Activated CD8-positive, alpha-beta memory T cell treated with anti-CD3 and anti-CD28 coated beads for 4 hours (primary cell): ENCODE measurements at places on chromosomes 4 and X.

GRCh38 chrX:104130808-104131207, 18.5 kb downstream of the ZCCHC18 start:
- no peak for DNase-seq

DNA sequence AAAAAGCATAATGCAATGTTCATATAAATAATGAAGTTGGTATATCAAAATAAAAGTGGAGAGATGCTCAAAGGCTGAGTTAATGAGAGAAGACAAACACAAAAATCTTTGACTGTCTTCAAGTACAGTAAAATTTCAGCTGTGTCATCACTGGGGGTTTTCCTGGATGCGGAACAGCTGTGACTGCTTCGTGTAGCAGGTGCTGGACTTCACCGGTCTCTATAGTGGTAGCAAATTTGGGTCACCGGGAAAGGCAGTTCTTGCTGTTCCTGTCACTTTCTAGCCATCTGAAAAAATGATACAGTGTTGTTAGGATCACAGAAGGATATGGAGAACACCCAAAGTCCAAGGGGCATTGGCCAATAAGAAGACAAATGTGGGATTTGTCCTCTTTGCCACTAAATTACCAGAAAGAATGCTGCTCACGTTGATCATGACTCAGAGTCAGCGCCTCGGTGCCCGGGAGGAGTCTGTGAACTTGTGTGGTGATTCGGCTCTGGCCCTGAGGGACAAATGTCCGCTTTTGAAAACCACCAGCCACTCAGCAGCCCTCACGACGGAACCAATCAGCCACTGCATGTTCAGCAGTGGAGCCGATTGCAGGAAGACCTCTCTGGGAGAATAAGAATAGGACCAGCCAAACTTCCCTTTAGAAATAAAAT, 230.1 kb upstream of the FAT1 start:
- no peak for DNase-seq

GRCh38 chr4:8675383-8675782, 82.8 kb downstream of the CPZ start:
- no peak for DNase-seq

DNA sequence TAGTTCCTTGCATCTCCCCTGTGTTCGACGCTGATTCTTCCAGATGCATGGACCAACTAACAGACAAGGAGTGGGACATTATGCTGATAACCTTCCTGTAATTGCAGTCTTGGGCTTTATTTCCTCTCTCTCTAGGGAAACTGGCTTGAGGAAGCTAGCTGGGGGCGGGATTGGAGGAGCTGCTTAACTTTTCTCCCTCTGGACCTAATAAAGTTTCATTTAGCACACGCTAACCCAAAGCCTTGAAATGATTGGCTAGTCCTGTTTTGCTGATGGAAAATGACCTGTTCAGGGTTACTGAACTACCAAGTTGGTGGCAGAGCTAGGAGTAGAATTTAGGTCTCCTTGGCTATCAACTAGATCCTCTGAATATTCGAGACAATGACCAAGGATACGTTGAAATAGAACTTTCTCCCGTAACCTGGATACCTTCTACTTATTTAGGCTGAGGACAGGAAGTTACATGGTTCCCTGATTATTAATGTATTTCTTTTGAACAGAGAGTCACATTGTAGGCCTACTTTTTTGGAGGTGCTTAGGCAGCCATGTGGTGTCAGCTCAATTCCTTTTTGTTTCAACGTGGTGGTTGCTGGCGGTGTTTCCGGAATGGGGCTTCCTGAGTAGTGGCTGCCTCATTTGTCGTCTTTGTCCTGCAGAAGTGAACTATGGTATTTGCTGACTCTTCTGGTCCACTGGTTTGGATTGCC, 2.0 kb downstream of the PGK1 start:
- no peak for DNase-seq

- DNase-seq: no peak
These were observed 89.5 kb downstream of the JAKMIP1 start for GRCh38 chr4:6110681-6111353.

DNA sequence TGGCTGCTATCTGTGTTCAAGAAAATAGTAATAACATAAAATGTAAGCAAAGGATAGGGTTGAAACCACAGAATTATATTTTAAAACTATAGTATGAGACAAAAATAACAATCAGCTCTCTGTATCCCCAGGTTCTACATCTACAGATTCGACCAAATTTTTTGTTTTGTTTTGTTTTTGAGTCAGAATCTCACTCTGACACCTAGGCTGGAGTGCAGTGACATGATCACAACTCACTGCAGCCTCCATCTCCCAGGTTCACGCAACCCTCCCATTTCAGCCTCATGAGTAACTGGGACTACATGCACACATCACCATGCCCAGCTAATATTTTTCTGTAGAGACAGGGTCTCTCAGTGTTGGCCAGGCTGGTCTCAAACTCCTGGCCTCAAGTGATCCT, 113.2 kb downstream of the MAB21L2 start:
- DNase-seq: no peak

- DNase-seq: no peak
These were observed 102.4 kb upstream of the PLAC1 start for GRCh38 chrX:134760650-134761049.

DNA sequence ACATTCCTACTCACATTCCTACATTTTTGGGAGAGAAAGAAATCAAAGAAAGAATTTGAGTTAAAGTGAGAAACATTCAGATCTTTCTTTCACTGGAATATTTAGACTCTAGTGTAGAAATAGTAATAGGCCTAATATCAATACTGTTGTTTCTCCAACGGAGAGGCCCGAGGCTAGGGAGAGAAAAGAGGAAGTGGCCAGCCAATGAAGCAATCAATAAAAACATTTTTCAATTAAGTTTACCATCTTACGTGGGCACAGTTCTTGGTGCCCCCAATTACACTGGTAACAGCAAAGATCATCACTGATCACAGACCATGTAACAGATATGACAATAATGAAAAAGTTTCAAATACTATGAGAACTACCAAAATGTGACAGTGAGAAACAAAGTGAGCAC, 281.4 kb downstream of the GPM6A start:
- no peak for DNase-seq

GRCh38 chr4:105179539-105180401, 33.1 kb downstream of the TET2 start:
- DNase-seq: no peak

GRCh38 chrX:95346856-95347255, 1337.8 kb upstream of the DIAPH2 start:
- DNase-seq: no peak

GRCh38 chr4:6333301-6334202, 63.9 kb downstream of the WFS1 start:
- DNase-seq: no peak

GRCh38 chrX:96433409-96434077, 251.1 kb upstream of the DIAPH2 start:
- no peak for DNase-seq

GRCh38 chr4:142091085-142091513, 454.7 kb downstream of the IL15 start:
- DNase-seq: no peak

DNA sequence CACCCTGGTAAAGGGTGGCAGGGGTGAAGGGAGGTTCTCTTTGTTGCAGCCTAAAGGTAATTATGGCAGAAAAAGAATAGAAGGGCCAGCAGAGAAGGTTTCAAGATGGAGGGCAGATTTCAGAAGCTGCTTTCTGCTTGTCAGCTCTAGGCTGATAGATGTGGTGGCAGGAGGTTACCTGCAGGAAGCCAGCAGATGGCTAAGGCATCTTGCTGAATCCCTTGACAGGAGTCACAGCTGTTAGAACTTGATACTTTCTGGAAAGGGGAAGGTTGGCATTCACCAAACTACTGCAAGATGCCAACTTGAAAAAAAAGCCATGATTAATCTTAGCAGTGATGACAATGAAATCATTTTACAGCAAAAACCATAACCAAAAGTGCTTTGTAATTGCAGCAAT, 69.5 kb upstream of the CBLL2 start:
- no peak for DNase-seq

- DNase-seq: no peak
These were observed 28.3 kb downstream of the PRMT9 start for GRCh38 chr4:147655639-147656038.

GRCh38 chrX:68299898-68300297, 133.4 kb downstream of the OPHN1 start:
- DNase-seq: no peak

DNA sequence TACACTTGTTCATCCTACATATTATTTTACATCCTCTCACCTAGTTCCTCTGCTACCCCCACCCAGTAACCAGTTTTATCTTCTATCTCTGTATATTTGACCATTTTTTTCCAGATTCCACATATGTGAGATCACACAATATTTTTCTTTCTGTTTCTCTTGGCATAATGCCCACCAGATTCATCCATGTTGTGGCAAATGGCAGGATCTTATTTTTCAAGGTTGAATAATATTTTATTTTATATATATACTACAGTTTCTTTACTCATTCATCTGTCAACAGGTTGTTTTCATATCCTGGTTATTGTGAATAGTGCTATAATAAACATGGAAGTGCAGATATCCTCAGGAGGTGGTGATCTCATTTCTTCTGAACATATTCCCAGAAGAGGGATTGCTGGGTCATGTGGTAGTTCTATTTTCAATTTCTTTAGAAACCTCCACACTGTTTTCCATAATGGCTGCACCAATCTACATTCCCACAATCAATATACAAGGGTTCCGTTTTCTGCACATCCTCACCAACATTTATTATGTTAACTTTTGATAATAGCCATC, 48.2 kb downstream of the THAP9 start:
- DNase-seq: no peak

DNA sequence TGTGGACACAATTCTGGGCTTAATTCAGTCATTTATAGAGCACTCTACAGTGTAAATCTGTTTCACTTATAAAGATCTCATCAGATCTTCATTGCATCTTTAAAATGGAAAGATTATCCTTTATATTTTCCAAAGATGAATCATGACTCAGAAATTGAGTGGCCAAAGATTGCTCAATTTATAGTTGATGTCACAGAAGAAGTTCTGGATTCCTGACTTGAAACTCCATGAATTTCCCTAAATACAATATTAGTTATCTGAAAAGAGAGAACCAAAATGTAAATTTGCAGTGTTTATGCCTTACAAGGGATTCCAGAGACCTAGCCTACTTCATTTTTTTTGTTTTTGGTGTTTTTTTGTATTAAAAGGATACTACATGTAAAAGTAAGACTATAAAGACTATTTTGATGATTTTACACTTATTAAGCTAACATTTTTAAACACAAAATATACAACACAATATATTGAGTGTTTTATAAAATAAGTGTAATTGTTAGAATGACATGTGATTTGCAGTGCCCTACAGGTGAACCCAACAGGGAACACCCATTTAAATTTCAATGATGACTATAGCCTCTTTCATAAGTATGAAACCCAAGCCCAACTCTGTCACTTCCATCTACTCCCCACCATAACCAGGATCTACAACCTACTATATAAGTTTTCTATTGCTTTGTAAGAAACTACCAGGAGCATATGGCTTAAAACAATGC, 183.5 kb downstream of the PCDH7 start:
- DNase-seq: no peak

DNA sequence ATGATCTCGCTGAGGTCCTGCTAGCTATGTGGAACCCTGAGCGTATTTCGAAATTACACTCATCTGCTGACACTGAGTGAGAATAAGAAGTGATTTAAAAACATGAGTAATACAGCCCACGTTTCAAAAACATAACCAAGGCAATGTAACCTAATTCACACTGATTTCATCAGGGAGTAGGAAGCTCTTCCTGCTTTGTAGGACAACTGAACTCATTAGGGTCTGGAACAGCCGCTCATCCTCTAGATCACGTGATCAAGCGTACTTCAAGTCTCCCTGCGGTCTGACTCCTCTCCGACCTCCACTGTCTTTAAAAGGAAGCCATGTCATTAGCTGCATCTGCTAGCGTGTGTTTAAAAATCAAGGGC, 138.0 kb downstream of the NSUN7 start:
- DNase-seq: no peak

GRCh38 chr4:152099061-152099425, 338.2 kb upstream of the GATB start:
- no peak for DNase-seq
